ENCODE measurements at places on chromosomes 11 and 22.
A peak's percentile ranks its signal among the peaks of the same experiment; 100 is the strongest.

- DNase-seq, result no peak
These were observed 82.2 kb downstream of the FCHSD2 start for GRCh38 chr11:73059915-73060314.

DNA sequence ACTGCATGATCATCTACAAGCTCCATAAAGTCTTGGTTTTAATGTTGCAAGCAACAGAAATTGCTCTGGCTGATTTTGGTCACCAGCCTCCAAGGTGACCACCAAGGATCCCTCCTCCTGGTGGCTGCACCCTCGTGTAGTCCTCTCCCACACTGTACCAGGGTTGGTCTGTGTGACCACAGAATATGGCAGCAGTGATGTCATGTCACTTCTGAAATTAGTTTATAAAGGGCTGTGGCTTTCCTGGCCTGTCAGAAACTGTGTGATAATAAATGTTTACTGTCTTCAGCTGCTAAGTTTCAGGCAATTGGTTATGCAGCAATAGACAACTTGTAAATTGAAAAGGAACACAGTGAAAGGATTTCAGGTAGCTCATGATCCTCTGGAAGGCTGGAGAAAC is 5.3 kb upstream of the PRDM11 start:
- no peak for DNase-seq

- no peak for DNase-seq
These were observed 79.5 kb downstream of the UBASH3B start for GRCh38 chr11:122734848-122735496.

DNA sequence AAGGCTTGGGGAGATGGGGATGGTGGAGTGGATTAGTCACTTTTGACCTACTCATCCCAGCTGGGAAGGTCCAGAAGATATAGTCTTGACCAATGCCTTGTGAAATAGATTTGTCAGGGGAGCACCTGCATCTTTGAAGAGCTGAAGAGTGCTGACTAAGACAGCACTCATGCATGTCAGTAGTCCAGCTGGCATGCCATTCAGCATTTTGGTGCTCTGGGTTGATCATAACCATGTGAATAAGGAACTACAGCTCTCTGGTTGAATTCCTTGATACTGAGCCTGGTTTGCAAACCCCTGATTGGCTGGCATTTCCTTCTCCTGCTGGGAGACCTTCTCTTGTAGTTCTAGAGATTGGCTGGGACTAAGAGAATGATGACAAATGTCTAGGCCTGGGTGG is 106.8 kb upstream of the ALX4 start:
- peak; percentile 49 for DNase-seq

GRCh38 chr11:31414338-31414737 is 44.7 kb downstream of the DNAJC24 start:
- peak; percentile 24 for DNase-seq

GRCh38 chr11:75946531-75947530 is 131.8 kb downstream of the UVRAG start:
- no peak for DNase-seq

- DNase-seq, result no peak
These were observed 12.7 kb downstream of the DCHS1 start for GRCh38 chr11:6642957-6643356.

DNA sequence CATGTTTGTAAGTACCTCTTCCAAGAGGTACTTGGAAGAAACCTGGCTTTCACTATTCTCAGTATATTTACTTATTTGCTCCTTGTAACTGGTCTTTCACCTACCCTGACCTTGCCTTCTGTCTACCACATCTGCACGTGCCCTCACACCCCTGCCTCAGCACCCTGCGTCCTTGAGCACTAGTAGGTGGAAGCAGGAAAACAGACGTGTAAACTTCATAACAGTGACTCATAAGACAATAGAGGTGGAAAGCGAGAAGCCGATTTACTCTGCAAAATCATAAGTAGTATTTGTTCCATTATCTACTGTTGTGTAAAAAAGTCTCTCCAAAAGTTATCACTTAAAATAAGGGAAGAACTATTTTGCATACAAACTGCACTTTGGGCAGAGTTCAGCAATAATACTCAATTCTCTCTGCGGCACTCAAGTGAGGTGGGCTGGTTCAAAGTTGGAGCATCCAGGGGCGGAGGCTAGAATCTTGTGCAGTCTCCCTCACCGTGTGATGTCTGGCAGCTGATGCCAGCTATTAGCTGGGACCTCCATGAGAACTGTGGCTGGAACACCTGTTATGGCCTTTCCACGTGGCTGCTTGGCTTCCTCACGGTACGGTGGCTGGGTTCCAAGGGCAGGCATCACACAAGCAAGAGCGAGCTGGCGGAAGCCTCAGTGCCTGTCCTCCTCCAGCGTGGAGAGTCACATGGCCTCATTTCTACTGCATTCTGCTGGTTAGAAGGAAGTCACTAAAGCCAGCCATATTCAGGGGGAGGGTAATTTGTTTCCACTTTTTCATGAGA is 30.4 kb downstream of the PACS1 start:
- DNase-seq, result peak; percentile 9

DNA sequence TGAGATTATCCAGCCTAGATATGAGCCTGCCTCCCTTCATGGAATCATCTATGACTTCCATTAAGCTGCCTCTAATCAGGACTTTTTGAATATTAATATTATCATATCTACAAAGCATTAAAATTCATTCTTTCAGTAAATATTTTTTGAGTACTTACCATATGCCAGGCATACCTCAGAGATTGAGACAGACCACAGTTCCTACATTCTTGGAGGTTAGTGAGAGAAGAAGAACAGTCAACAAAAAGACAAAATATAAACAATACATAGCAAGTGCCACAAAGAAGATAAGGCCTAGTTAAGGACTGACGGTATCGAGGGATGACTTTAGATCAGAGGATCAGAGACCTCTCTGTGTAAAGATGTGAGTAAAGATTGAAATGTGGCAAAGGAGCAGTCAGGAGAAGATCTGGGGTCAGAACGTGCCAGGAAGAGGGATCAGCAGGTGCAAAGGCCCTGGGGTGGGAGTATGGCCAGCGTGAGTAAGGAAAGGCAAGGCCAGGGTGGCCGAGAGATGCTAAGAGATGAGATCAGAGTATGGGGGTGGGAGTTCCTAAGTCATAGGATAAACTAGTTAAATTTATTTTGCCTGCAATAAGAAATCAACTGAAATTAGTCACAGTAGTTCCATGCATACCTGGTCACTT is 15.4 kb downstream of the SLC35C1 start:
- no peak for DNase-seq

DNA sequence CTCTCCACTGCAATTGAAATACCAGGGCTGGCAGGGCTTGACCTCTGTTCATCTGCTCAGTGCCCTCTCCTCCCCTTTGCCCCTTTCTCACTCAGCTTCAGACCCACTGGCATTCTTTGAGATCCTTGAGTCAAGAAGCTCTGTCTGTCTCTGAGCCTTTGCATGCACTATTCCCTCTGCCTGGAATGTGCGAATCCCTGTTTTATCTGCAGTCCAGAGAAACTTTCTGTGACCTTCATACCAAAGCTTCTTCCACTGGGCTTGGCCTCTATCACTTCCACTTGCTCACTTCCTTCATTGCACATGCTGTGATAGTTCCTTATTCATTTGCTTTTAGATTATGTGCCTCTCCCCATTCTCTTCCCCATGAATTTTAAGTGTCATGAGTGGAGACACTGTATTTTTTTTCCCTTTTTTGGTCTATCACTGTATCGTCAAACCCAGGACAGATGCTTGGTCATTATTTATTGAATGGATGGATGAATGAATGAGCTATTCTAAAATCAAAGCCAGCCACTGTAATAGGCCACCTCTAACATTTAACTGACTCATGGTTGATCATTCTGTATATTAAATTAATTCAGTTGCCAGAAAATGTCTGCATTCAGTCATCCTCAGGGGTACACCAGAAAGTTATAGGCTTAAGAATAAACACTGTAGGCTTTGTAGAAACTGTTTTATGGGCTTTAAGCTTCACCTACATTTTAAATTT is 88.7 kb upstream of the TIMP3 start:
- DNase-seq, result no peak

DNA sequence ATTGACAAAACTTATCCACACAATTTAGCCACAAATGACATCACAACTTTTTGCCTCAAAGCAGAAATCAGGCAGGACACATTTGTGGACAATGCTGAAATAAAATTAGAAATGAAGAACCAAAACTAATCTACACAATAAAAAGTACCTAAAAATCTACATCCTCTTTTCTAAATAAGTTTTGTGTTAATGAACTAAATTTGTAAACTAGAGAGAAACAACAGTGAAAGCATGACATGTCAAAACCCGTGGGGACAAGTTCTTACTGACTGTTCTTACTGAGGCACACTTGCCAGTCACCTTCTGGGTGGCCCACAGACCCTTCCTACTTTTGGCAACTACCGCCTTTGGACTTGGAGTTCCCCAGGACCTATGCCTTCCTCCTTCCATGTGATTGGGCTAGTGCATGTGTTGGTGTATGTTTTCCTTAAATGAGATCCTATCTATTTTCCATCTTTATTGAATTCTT is 60.7 kb upstream of the MUC15 start:
- DNase-seq, result no peak

DNA sequence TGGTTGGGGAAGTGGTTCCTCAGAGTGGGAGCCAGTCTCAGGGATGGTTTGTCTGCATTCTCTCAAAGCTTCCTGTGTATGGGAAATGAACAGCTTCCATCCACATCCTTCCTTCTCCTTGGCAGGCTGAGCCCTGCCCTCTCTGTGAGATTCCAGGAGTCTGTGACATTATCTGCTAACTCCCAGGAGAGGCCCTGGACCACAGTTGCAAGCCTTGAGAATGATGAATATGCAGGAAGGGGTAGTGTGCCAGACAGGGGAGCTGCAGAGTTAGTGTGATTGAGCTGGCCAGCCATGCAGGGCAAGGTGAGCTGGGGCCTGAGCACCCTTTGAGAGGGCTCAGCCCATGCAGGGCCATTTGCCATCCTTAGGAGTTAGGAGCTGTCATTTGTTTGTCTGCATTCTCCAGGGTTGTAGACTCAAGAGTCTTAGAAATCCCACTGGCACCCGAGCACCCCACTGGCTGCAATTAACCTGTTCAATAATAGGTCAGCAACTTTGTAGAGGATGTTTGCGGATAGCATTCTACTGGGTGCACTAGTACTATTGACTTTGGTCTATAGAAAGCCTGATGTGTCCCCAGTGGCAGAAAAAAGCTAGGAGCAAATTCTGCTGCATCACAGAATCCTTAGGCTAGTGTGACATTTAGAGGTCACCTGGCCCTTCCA is 299.0 kb upstream of the CADM1 start:
- DNase-seq, result no peak

GRCh38 chr11:9493492-9493891 is 32.7 kb downstream of the ZNF143 start:
- DNase-seq, result no peak

GRCh38 chr11:113048820-113049768 is 87.9 kb downstream of the NCAM1 start:
- peak; percentile 81 for DNase-seq

- peak; percentile 5 for DNase-seq
These were observed 167.0 kb downstream of the BUD13 start for GRCh38 chr11:116605543-116606459.

GRCh38 chr11:76939219-76939631 is 78.5 kb downstream of the ACER3 start:
- DNase-seq, result no peak

DNA sequence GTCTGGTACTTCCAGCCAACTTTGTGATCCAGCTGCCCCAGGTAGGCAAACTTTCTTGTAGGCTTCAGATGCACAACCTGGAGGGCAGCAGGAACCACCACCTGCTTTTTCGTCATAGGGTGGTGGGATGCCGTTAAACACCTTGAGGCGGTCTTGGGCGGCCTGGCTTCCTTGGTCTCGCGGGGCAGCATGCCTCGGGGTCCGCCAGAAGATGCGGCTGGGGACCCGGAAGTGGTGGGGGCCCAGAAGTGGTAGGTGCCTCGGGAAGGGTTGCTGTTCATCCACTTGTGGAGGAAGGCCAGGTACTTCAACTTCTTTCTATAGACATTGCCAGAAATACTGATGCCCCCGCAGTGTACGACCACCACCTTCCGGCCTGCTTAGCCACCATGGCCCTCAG is 13.3 kb downstream of the DUSP18 start:
- DNase-seq, result no peak

GRCh38 chr11:134266841-134267251 is 9.3 kb upstream of the GLB1L3 start:
- no peak for DNase-seq

DNA sequence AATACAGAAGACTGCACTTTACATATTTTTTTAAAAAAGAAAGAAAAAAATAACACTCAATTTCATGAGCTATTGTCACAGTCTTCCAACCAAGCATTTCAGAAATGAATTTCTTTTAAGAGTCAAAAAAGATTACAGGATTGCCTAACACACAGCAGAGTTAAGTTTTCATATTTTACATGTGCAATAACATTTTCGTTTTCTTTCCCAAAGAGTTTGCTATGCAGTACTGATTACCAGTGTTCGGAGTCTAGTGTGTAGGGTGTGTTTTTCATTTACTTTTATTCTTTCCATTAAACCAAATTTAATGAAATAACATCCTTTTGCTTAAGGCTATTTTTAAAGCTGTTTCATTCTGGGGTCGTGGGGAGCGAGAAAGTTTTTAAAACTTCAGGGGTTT is 53.2 kb downstream of the MN1 start:
- no peak for DNase-seq

DNA sequence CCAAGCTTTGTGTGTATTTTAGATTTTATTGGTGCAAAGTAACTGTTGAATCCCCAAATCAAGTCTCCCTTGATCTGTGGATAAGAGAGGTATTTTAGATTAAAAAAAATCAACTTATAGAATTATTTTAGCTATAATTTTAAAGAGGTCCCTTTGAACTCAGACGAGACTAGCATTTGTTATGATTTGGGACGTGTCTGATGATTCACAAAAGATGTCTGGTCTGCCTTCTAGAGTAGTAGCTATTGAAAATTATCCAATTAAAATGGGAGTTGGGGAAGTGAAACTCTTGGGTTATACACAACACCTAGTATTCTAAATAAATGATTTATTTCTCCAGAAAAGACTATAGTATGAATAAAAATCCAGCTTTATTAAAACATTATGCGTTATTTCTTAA is 227.9 kb upstream of the GRIA4 start:
- no peak for DNase-seq

GRCh38 chr11:109422870-109423465 is 978 bp downstream of the C11orf87 start:
- DNase-seq, result no peak

GRCh38 chr11:1639102-1639620 is 9.6 kb downstream of the KRTAP5-5 start:
- DNase-seq, result no peak

DNA sequence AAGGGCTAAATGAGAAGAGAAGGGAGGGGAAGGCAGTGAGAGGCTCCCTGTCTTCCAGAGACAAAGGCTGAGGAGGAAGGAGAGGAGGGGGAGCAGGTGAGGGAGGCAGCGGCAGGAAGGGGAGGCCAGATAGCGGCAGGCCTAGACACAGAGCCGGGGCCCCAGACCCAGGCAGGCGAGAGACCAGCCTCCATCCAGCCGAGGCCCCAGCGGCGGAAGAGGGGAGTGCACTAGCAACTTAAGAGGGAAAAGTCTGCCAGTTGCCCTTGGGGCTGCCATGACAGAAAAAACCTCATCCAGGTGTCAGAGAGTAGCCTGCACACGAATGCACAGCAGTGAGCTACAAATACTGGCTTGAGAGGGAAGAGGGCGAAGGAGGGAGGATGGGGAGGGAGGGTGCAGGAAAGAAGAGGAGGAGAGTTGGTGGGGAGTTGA is 46.7 kb downstream of the IGLL1 start:
- no peak for DNase-seq

GRCh38 chr11:20770414-20770946 is 101.1 kb downstream of the NELL1 start:
- DNase-seq, result no peak
